ENCODE measurements at places on chromosomes 5 and 9.

DNA sequence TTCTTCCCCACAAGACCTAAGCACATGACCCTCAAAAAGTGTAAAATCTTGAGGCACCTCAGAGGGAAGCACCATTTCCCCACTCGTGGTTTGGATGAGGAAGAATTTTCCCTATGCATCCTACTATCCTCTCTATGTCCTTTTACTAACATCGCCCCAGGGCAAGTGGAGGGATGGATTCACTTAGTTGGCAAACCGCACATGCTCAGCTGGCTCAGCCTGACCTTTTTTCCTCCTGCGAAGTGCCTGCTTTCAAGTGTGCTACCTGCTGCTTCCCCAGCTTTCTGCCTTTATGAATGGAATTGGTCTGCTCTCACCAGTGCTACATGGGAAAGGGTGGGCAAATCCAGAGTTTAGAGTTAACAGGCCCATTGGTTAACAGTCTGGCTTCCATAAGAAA is 56.6 kb upstream of the IFNK start:
- DNase-seq, result no peak

GRCh38 chr9:20472342-20473045 is 149.8 kb downstream of the MLLT3 start:
- no peak for DNase-seq

DNA sequence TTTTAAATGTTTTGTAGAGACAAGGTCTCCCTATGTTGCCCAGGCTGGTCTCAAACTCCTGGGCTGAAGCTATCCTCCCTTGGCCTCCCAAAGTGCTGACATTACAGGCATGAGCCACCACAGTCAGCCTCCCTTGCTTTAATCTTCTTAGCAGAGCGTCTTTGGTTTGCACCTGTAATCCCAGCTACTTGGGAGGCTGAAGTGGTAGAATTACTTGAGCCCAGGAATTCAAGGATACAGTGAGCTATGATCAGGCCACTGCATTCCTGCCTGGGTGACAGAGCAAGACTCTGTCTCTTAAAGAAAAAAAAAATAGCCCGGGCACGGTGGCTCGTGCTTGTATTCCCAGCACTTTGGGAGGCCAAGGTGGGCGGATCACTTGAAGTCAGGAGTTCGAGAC is 27.8 kb downstream of the UBE2D2 start:
- no peak for DNase-seq

GRCh38 chr9:95497772-95498171 is 19.0 kb downstream of the PTCH1 start:
- no peak for DNase-seq

GRCh38 chr9:83109296-83109695 is 46.4 kb upstream of the RASEF start:
- no peak for DNase-seq

GRCh38 chr9:132585954-132586829 is 3.8 kb downstream of the BARHL1 start:
- DNase-seq, result no peak

DNA sequence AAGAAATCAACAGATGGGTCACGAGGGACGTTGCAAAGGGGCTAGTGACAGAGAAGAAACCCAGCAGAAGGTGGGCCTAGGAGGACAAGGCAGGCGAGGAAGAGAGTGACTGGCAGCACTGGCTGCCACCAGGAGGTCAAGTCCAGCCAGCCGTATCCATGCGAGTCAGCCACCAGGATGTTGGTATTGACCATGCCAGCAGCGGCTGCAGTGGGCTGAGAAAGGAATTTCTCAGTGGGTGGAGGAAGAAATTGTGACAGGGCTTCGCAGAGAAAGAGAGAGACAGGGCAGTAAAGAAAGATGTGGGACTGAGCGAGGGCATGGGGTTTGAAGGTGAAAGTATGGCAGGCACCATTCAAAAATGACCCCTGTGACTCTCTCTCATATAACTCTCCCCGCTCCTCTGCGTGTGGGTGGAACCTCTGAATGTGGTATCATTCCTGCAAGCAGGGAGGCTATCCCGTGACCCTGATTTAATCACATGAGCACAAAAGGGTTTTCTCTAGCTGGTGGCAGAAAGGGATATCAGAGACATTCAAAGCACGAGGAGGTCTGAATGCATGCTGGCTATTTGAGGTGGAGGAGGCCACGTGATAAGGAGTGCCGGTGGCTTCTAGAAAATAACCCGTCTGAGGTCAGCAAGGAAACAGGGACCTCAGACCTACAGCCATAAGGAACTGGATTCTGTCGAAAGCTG is 45.4 kb upstream of the FBXW11 start:
- DNase-seq, result no peak

Data from 8988T (cell line).